ENCODE measurements at places on chromosomes 6 and 20. TPM values are rescaled to one million over a fixed set of nuclear protein-coding genes. Genes with fewer than 3 reads are reported as not detected.
A peak's percentile ranks its signal among the peaks of the same experiment; 100 is the strongest.

GRCh38 chr6:18861204-18861603 lies 474.1 kb downstream of the RNF144B start:
- DNase-seq, result no peak

GRCh38 chr20:62123450-62124118 lies 1.3 kb downstream of the LSM14B start:
- no peak for DNase-seq

DNA sequence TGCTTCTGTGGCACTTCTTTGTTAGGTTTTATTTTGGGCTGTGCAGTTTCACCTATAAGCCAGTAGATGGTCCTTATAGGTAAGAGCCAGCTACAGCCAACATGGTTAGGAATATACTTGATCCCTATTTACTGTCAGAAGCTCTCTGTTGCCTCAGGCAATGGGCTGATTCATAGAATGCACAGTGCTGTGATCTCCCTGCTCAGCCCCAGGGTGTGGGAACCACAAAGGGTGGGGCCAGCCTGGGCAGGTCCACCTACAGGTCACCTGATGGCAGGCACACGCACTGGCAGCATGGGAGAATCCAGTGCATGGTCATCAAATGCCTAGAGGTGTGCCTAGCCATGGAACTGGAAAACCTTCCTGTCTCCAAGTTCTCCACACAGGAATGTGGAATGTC lies 191.9 kb downstream of the MOXD1 start:
- DNase-seq, result no peak

GRCh38 chr6:16136621-16137450 lies 8.0 kb downstream of the MYLIP start:
- no peak for DNase-seq

Gene CGAS
- total RNA-seq, result 5.4 TPM

GRCh38 chr20:8427419-8428040 lies 295.5 kb downstream of the PLCB1 start:
- DNase-seq, result no peak

- DNase-seq, result no peak
Observed at GRCh38 chr6:19772891-19773290, 64.3 kb upstream of the ID4 start.

DNA sequence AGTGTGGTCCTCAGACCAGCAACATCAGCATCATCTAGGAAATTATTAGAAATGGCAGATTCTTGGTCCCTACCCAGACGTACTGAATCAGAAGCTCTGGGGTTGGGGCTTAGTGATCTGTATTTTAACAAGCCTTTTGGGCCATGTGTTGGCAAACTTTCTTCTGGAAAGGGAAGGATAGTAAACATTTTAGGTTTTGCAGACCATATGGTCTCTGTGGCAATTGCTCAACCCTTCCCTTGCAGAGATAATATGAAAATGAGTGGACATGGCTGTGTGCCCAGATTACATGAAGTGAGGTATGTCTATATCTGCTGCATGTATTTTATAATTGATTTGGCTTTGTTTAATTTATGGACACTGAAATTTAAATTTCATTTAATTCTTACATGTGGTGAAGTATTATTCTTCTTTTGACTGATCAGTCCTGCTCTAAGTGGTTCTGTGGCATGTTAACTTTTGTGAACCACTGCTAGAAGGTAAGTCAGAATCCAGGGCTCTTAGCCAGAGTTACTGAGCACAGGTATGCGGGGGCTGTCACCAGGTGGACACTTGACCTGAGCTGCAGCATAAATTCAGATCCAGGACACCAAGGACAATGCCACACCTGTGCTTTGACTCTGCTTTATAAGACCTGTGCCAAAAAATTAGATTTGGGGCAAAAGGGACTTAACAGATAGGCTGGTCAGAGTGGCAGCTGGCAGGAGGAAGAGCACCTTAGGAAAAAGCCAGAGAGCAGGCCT lies 43.2 kb downstream of the LY86 start:
- no peak for DNase-seq

DNA sequence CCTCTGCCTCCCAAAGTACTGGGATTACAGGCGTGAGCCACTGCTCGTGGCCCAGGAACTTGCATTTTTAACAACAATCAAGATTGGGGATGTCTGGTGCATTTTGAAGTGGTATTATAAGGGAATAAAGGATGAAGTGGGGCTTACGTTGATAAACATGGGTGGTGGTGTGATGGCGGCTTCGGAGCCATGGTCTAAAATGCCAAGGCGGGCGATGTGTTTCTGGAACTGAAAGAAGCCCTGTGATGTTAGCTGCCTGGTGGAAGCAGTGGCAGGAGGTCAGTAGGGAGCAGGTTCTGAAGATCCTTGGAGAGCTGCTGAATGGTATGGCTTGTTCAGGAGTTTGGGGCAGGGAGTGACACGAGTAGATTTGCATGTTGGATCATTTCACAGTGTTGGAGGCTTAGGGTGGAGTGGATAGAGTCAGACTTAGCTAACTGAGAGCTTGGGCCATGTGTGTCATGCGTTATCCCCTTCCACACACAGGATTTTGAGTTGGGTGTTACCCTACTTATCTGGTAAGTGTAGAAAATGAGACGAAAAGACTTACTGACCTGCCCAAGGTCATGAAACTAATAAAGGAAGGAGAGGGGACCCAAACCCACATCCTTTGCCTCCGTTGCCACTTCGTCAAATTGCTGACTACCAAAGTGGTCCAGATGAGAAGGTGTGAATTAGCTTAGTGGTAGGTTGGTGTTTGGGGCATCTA lies 1.5 kb downstream of the NELFCD start:
- DNase-seq, result peak; percentile 7

- DNase-seq, result no peak
Observed at GRCh38 chr6:163408352-163408991, 6.0 kb upstream of the QKI start.

GRCh38 chr20:50344232-50345071 lies 153.8 kb downstream of the CEBPB start:
- peak; percentile 58 for DNase-seq

Gene KHDC1
- total RNA-seq, result 2.1 TPM

DNA sequence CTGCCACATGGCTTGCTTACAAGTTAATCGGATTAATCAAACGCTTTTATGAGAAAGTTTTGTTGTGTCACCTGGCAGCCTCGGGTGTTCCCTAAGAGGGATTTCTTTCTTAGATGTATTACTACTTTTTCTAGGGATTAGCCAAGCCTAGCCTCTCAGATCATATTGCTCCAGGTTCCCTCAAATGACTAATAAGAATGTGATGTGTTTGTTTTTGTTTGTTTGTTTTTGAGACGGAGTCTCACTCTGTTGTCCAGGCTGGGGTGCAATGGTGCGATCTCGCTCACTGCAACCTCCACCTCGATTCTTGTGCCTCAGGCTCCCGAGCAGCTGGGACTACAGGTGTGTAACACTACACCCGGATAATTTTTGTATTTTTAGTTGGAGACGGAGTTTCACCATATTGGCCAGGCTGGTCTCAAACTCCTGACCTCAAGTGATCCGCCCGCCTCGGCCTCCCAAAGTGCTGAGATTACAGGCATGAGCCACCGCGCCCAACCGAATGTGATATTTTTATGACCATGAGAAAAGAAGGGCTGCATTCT lies 977 bp downstream of the HMGN4 start:
- no peak for DNase-seq

- no peak for DNase-seq
Observed at GRCh38 chr20:52172392-52173047, 19.1 kb downstream of the ZFP64 start.

Gene LY6G6F
- not detected for total RNA-seq

Gene COX4I2
- not detected for total RNA-seq

Gene MYMX
- total RNA-seq, result not detected

DNA sequence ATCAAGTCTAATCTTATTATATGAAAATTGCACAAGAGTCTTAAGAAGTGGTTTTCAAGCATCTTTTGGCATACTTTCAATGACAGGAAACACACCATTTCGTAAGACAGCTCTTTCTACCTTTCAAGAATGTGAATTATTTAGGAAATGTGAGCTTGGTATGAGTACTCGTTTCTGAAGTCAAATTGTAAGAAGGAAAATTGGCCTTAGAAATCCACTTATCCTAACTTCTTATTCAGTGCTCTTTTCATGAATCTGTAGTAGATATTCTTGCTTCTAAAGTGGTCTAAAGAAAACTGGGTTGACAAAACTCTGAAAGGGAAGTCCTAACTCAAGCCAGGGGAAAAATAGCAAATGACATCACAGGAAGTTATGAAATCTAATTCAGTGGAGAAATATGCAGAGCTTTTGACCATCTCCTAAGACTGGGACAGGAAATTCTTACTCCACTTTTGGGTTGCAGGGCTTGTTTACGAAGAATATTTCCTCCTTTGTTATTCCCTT lies 38.5 kb upstream of the OGFRL1 start:
- no peak for DNase-seq

Gene NKX2-4
- not detected for total RNA-seq

Gene SYCP2L
- total RNA-seq, result 0.66 TPM

- no peak for DNase-seq
Observed at GRCh38 chr20:2093159-2093781, 8.4 kb upstream of the STK35 start.

DNA sequence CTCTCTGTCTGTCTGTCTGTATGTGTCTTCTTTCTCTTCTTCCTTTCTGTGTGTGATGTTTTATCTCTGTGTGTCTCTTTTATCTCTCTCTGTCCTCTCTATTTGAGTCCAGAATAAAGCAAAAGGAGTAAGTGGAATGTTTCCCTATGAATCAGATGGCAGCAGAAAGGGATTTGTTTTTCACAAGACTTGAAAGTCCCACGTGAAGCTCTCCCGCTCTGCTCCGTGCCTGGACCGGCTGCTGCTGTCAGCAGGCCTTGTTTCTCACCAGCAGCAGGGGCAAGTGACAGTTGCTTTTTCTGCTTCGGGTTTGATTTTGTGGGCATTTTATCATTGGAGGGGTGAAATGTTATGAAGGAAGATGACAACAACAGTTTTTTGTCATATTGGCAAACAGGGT lies 212.7 kb downstream of the PACRG start:
- no peak for DNase-seq

DNA sequence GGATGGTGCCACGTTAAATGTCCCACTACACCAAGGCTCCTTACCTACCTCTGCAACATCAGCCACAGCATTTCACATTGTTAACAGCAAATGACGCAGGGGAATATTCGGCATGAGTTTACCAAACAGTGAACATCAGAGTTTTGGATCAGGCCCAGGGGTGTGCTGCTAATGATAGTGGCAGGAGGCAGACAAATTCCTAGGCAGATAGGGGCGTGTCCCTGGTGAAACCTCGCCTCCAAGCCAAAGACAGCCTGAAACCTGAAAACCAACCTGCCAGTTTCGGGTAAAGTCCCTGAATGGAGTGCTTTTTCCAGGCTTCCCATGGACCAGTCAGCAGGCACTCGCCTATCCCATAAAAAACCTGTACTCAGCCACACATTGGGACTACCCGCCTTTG lies 133.6 kb downstream of the SH3BGRL2 start:
- no peak for DNase-seq

Gene HLA-DQB2
- total RNA-seq, result 0.41 TPM

Gene RBPJL
- total RNA-seq, result not detected

- DNase-seq, result no peak
Observed at GRCh38 chr6:121886223-121886830, 450.9 kb downstream of the GJA1 start.

Gene BFSP1
- total RNA-seq, result 1.1 TPM

DNA sequence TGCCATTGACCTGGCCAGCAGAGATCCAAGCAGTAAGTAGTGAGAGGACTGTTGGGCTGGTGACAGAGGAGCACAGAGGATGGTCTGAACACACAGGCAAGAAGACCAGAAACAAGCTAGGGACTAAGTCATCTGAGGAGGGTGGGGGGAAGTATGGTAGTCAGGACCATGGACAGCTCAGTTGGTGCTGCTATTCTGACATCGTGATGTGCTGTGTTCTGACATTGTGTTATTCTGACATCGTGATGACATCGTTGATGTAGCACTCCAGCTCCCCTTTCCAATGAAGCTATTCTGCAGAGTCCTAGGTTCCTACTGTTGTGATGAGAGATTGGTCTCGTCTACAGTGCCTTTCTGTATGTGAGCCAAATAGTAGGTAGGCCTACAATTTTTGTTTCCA lies 28.7 kb downstream of the CFAP206 start:
- DNase-seq, result no peak

GRCh38 chr6:118240878-118241528 lies 307.1 kb upstream of the PLN start:
- DNase-seq, result no peak
